HAP-1 (cell line): ENCODE measurements at places on chromosomes 3 and 15.

- DNase-seq, result no peak
Measured at GRCh38 chr3:168794427-168794826, 698.7 kb upstream of the GOLIM4 start.

DNA sequence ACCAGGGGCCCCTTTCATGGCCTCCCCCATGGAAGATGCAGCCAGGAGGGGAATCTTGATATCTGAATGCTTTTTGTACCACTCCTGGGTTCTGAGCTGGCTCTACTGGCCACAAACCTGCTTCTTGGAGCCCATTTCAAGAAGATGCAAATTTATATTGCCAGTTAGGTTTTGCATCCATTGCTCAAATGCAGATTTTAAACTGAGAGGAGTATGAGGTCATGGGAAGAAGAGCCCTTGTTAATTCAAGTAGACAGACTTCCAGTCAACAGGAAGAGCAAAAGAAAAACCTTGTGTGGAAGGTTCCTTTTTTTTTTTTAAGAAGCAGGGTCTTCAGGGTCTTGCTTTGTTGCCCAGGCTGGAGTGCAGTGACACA, 133.5 kb downstream of the PDZRN3 start:
- DNase-seq, result no peak

DNA sequence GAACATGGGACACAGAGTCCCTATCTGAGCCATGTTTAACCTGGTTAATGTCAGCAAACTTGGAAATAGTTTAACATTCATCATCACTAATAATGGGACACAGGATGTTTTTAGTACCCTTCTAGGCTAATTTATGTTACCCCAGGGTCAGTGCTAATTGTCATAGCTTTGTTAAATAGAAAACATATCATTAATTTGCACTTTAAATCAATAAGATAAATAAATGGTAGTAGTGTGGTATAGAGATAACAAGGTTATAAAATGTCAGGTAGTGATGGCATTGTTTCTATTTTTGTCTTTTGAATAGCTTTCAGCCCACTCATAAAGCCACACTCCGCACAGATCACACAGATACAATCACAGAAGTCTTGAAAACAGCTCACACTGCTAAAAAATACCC, 534.9 kb downstream of the MECOM start:
- DNase-seq, result no peak

DNA sequence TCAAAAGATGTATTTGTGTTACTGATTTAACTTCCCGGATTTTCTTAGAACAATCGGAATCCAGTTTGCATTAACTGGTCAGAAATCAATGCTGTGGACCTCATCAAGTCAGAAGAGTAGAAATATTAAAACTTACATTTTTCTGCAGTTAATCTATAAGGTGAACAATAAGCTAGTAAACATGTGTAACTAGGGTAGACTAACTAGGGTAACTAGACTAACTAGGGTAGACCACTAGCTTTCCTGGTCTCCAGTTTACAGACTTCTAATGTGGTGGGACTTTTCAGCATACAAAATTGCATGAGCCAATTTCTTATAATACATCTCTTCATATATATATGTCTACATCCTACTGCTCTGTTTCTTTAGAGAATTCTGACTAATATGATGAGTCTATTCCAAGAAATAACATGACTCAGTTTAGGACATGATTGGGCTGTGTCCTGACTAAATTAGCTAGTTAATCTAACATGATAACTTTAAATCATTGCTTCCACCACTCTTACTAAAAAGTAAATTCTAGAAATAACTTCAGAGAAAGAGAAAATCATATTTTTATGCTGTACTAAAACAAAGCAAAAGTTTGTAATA, 5.3 kb downstream of the PLSCR2 start:
- no peak for DNase-seq

DNA sequence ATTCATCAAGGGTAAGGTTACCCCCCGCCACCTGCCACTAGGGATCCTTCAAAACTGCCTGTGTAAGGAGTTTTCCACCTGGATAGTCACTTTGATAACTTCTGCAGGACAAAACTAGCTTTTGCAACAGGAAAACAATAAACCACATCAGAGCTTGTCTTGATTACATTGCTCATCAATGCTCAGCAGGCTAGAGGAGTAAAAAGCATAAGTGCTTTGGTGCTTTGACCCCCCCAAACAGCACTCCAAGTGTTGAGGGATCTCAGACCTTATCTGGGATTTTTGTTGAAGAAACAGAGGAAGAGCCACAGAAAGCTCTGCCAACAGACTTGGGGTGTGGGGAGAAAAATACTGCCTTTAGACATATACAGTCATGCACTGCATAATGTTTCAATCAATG, 10.8 kb upstream of the PHLDB2 start:
- DNase-seq, result no peak

DNA sequence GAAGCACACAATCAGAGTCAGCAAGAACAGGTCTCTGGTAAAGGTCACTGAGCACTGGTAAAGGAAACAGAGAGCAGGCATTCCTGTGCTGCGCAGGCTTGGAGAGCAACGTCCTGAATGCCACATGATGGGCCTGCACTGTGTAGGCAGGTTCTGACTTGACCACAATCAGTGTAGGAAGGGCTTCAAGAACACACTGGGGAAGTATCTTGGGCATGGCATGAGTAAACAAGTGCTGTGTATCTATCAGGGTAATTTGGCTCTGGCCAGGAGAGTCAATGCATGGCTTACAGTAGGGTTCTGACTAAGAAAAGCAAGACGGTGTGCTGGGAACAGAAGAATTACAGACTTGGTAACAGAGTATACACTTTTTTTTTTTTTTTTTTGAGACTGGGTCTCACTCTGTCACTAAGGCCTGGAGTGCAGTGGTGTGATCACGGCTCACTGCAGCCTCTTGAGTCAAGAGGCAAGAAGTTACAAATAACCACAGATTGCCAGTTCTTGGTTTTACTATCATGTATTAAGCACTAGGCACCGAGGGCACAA, 30.6 kb downstream of the TBC1D2B start:
- DNase-seq, result no peak

GRCh38 chr3:195537995-195538394, 5.1 kb downstream of the PPP1R2 start:
- no peak for DNase-seq

DNA sequence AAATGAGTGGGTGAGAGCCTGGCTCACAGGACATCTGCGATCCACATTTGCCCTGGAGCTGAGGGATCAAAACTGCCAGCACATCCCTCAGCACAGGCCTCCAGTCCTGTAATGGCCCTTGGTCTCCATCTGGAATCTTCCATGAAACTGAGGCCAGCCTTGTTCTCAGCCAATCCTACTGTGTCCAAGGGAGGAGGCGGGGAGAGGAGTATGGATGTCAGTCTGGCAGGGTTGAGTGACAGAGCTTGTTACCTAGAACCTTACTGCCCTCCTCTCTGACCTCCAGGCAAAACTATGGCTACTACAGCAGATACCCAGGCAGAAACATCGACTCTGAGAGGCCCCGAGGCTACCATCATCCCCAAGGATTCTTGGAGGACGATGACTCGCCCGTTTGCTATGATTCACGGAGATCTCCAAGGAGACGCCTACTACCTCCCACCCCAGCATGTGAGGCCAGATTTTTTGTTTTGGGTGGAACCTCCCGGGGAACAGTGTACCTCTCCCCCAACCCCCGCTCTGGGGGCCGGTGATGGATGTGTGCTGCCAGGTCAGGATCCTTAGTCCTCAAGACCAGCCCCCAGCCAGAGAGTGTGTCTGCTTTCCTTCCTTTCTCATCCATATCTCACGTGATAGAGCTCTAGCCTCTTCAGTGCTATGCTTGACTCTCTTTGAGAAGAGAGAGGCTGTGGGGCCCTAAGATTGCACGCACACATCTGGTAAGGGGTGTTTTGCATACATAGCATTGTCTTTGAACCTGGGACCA, 41.3 kb downstream of the CHDH start:
- DNase-seq, result peak; percentile 22

GRCh38 chr3:115975796-115976195, 352.5 kb downstream of the GAP43 start:
- no peak for DNase-seq

GRCh38 chr3:158808697-158809096, 6.8 kb downstream of the MFSD1 start:
- no peak for DNase-seq

DNA sequence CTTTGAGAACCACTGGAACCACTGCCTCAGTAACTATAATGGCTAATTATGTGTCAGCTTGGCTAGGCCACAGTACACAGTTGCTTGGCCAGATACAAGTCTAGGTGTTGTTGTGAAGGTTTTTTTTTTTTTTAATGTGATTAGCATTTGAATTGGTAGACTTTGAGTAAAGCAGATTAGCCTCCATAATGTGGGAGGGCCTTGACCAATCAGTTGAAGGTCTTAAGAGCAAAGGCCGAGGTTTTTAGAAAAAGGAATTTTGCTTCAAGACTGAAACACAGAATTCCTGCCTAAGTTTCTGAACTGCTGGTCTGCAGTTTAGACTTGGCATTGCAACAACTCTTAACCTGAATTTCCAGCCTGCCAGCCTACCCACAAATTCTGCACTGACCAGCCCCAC, 451.6 kb upstream of the AZI2 start:
- no peak for DNase-seq

GRCh38 chr3:187875863-187876262, 130.6 kb upstream of the BCL6 start:
- DNase-seq, result no peak

GRCh38 chr3:136300444-136300843, 50.3 kb downstream of the PCCB start:
- no peak for DNase-seq

DNA sequence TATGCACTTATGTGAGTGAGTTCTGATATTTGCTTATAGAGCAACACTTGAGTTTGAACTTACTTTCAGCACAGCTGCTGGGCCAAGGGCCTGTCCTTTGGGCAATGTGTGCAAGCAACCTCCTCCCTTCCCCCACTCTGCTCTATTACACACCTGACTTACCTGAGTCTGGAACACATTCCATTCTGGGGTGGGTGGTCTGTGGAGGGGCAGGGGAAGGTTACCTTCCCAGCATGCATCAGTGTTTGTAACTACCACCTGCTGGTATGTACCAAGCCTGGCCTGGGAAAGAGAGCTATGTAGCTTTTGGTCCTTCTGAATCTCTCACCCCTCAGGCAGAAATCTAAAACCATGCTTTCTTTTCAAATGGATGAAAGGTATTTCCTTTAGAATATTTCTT, 103.0 kb downstream of the ISL2 start:
- peak; percentile 82 for DNase-seq

DNA sequence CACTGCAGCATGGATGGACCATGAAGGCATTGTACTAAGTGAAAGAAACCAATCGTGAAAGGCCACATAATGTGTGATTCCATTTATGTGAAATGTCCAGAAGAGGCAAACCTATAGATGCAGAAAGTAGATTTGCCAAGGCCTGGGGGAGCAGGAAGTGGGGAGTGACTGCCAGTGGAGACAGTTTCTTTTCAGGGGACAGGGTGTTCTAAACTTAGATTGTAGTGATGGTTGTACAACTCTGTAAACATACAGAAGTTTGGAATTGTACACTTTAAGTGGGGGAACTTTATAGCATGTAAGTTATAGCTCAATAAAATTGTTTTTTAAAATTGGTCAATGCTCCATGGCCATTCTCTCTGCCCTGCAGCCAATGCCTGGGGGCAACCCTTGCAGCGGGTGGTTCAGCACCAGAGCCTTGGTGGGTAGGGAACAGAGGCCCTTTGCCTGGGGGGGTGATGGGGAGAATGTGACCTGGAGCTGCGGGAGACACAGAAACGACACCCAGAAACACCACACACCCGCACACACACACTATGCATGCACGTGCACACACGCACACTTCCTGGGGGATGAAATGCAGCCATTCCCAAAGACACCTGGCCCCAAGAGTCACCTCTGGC, 43.1 kb downstream of the DNAJB8 start:
- DNase-seq, result no peak

DNA sequence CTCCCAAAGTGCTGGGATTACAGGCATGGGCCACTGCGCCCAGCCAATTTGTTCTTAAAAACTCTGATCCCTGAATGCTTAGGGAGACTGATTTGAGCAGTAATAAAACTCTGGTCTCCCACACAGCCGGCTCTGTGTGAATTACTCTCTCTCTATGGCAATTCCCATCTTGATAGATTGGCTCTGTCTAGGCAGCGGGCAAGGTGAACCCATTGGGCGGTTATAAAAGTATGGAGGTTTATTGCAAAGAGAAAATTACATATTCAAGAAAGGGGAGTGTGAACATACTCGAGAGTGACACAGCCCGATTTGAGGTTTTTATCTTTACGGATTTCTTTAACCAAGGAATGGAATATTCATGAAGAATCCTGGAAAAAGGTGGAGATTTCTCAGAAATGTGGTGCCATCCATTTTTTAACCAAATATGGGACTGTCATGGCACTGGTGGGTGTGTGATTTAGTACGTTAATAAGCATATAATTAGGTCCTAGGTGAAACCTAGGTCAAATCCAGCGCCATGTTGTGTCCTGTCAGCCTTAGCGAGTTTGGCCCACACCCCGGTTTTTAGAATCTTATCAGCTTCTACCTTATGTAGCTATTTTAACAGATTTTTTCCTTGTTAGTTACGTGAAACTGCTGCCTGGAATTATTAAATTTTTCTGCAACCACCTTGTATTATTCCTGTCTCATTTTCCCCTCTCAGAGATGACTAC, 7.2 kb upstream of the GMPS start:
- no peak for DNase-seq

DNA sequence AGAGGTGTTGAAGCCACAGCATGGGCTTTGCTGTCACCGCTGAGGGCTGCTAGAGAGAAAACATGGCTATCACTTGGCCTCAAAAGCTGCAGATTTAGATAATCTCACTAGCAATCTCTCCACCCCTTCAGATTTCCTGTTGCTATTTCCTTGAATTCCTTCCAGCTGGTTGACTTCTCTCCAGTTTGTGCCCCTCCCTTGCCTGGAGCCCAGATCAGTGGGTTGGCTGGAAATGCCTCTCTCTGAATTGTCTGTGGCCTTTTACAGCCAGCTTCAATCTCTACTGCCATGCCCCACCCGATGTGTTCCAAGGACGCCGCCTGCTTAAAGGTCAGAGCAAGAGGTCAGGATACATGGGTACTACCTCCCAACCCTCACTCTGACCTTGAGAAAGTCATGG, 294.1 kb downstream of the NTRK3 start:
- no peak for DNase-seq

DNA sequence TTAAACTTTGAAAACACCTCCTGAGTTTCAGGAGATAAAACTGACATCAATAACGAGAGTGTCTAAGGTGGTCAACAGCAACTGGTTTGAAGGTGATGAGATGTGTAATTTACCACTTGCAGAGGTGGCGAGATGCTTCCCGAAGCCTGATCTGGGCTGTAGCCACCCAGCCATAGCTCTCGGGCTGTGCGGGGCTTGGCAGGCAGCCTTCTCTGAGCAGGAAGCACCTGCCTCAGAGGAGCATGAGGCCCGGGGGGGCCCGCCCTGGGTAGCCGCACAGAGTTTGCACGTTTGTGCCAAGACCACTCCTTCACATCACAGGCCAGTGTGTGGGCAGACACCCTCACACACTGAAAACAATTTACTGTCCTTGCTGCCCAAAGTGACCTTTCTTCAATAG, 220.3 kb downstream of the CACNA2D3 start:
- DNase-seq, result no peak

GRCh38 chr3:125150525-125151441, 61.8 kb downstream of the SLC12A8 start:
- peak; percentile 87 for DNase-seq
